ENCODE measurements at places on chromosomes 12 and 14.
A peak's percentile ranks its signal among the peaks of the same experiment; 100 is the strongest.

DNA sequence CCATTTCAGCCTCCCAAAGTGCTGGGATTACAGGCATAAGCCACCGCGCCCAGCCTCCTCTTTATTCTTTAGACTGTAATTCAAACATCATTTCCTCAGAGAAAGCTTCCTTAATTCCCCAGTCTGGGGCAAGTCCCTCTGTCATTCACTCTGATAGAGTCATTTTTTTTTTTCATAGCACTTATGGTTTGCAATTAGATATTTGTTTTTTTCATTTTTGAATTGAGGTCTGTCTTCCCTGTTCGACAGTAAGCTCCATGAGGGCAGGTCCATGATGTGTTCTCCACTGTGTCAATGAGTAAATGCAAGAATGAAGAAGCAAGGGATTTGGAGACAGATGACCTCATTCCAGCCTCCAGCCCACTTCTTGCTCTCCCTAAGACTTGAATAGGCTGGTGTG lies 12.1 kb downstream of the ASIC1 start:
- no peak for DNase-seq

- no peak for DNase-seq
These were observed 196.2 kb upstream of the C14orf180 start for GRCh38 chr14:104383088-104383995.

GRCh38 chr12:104258476-104259067 lies 43.0 kb downstream of the TXNRD1 start:
- DNase-seq: no peak

DNA sequence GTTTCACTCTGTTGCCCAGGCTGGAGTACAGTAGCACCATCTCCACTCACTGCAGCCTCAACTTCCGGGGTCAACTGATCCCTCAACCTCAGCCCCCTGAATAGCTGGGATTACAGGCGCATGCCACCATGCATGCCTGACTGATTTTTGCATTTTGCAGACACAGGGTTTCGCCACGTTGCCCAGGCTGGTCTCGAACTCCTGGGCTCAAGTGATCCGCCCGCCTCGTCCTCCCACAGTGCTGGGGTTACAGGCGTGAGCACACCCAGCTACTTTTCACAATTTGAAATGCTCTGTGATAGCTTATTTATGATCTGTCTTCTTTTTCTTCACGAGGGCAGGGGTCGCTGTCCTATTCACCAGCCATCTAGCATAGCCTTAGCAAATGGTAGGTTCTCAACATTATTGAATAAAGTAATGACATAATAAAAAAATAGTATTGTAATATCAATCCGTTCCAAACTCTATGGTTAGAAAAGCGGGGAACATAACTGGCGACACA lies 477 bp upstream of the DDX47 start:
- DNase-seq: no peak

- DNase-seq: no peak
These were observed 281.0 kb upstream of the RGS6 start for GRCh38 chr14:71651228-71651627.

GRCh38 chr14:36653413-36653812 lies 8.2 kb upstream of the PAX9 start:
- no peak for DNase-seq

DNA sequence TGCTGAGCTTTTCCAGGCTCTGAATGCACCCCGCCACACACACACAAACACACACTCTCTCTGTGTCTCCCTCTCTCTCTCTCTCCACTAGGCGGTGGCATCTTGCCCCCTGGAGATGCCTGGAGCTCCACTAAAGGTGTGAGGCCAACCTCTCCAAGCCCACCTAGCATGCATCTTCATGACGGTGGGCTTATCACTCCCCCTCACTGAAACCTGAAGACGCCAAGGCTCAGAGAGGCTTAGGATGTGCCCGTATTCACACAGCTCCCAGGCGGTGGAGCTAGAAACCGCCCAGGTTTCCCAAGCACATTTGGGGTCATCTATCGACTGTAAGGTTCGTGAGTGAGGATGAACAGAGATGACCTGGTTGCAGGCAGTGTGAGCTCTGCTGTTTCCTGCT lies 42.6 kb upstream of the BCL11B start:
- DNase-seq: no peak

- DNase-seq: no peak
These were observed 79.1 kb upstream of the HECTD1 start for GRCh38 chr14:31286456-31287293.

DNA sequence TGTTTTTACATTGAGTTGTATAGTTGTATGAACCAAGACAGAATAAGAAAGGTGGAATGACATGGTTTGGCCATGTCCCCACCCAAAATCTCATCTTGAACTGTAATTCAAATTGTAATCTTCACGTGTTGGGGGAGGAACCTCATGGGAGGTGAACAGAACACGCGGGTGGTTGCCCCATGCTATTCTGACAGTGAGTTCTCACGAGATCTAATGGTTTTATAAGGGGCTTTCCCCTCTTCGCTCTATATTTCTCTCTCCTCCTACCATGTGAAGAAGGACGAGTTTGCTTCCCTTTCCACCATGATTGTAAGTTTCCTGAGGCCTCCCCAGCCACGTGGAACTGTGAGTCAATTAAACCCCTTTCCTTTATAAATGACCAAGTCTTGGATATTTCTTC lies 25.3 kb downstream of the DDHD1 start:
- DNase-seq: no peak

- no peak for DNase-seq
These were observed 347.2 kb upstream of the DCN start for GRCh38 chr12:91529829-91530228.

DNA sequence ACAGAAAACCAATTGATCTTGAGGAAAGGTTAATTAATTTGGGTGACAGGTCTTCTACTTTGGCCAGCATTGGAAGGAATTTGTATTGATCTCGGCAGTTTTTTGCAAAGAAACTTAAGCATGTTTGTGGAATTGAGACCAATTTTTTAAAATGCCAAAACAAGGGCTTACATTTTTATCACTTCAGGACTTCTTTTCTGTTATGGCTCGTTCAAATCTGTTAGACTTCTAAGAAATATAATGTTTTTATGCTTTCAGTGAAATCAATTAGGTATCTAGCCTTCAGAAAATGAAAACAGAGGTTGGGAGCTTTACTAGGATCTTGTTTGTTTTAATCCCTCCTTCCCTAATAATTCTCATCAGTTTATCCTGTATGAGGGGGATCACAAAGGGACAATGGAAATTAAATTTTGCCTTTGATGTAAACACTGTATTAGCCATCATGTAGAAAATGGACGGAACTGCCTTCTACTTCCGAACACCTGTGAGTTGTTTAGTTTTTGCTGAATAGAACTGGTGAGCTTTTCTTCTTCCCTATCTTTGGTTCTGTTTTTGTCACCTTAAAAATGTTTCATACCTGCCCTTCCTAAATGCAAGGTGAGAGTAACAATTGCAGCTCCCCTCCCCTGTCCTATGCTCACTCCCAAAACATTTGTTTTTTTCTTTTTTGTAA lies 7.8 kb downstream of the FOXA1 start:
- no peak for DNase-seq

- DNase-seq: no peak
These were observed 158.5 kb upstream of the HMGA2 start for GRCh38 chr12:65665817-65666216.

- no peak for DNase-seq
These were observed 245.2 kb upstream of the PLEKHG7 start for GRCh38 chr12:92457458-92458180.

GRCh38 chr12:81610955-81611889 lies 147.9 kb downstream of the PPFIA2 start:
- DNase-seq: no peak

GRCh38 chr12:105025890-105026289 lies 39.8 kb downstream of the NOPCHAP1 start:
- no peak for DNase-seq

GRCh38 chr14:56754921-56755320 lies 55.4 kb downstream of the OTX2 start:
- DNase-seq: no peak

- no peak for DNase-seq
These were observed 14.9 kb downstream of the LEMD3 start for GRCh38 chr12:65184176-65184857.

DNA sequence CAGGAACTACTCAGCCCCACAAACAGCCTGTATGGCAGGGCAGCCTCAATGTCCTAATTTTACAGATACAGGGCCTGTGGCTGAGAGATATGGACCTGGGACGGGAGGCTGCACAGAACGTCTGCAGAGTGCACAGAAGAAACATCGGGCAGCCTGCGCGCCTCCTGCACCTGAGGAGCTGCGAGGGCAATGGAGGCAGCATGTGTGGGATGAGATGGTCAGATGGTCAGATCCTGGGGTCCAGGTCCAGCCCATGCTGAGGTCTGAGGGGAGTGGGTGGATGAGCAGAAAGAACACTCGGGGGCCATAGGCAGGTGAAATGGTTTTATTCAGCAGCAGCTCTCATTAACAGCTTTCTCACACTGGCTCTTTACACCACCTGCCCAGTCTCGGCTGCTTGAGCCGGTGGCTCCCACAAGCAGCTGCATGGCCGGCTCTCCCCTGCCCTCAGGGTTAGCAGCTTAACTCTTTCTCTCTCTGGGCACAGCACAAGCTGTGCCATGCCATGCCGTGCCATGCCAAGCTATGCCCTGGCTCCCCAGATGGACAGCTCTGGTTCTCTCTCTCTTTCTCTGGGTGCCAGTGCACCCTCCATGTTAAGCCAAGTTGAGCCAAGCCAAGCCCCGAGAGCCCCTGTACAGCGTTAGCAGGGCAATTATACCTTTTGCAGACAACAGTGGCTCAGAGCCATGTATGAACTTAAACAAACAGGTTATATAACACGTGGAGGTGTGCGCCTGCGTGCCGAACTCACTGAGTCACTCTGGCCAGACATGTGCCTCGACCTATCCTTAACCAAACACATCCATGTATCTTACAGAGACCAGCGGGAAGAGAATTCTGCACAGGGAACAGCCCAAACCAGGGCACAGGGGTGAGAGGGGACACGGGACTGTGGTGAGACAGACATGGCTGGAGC lies 47.6 kb downstream of the RIMBP2 start:
- no peak for DNase-seq

- DNase-seq: no peak
These were observed 770.9 kb upstream of the FOXG1 start for GRCh38 chr14:27995691-27996090.

DNA sequence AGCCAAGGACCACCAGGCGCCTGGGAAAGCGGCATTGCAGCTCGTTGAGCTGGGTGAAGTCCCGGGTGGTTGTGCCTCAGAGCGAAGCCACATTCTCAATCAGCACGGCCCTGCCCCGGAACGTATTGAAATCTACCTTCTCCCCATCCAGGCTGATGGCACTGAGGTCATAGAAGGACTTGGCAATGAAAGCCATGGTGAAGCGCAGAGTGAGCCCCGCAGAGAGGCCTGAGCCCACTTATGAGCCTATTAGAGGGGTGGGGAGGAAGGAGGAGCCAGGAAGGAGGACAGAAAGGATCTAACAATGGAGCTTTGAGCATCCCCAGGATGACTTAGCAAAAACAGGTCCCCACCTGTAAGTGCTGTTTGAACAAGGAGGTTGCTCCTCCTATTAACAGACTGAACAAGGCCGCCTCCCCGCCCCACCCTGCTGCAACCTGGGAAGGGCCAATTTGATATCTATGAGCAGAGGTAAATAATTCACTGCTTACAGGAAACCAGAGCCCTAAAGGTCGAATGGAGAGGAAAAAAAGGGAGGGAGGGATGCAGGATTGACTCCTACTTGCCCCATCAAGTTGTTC lies at the start of gene GPX2:
Gene GPX2, minus strand, starts transcription at position 215 of the 581 bp plus-strand sequence. Its CDS starts 19 bp downstream, at position 196.
- no peak for DNase-seq

DNA sequence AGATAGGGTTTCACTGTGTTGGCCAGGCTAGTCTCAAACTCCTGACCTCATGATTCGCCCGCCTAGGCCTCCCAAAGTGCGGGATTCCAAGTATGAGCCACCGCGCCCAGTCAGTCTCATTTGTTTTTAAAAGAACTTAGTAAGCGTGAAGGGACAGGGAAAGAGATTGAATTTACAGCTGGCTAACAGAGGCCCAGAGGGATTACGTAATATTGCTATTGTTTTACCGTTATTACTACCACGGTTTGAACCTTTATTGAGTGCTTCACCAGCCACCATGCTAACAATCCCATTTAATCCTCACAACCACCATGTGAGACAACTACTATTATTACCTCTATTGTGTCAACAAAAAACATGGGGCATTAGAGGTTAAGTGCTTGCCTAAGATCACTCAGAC lies 26.7 kb upstream of the BLTP3B start:
- no peak for DNase-seq

DNA sequence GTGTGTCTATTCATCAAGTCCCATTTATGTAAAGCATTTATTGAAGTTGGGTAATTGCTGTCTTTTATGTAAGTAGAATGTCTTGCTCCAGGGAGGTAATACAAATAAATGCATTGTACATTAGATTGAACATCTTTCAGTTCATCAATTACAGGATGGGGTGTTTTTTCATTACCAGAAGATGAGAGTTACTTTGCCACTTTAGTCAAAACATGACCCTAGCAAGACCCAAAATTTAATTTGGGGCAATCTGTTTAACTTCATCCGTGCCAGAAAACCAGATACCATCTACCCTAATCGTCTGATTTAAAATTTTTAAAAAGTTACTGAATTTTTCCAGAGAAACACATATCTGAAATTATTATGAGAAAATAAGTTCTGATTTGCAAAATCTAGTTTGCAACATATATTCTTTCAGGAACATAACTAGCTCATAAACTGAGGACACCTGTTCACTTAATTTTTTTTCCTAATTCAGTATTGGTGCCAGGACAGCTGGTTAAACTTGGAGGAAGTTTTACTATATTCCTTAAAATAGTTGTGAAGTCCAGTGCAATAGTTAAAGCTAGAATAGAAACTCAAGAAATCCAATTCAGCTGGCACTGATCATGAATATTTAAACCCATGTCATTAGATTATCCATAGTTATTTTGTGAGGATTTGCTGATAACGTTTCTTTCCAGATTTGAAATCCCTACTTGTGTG lies 114.5 kb downstream of the SRGAP1 start:
- DNase-seq: no peak

- DNase-seq: peak; percentile 36
These were observed 47.8 kb downstream of the CCDC88C start for GRCh38 chr14:91369628-91370445.

- no peak for DNase-seq
These were observed 670 bp downstream of the DYRK2 start for GRCh38 chr12:67649261-67649569.

GRCh38 chr14:65954942-65955341 lies 531.2 kb upstream of the CCDC196 start:
- DNase-seq: no peak

DNA sequence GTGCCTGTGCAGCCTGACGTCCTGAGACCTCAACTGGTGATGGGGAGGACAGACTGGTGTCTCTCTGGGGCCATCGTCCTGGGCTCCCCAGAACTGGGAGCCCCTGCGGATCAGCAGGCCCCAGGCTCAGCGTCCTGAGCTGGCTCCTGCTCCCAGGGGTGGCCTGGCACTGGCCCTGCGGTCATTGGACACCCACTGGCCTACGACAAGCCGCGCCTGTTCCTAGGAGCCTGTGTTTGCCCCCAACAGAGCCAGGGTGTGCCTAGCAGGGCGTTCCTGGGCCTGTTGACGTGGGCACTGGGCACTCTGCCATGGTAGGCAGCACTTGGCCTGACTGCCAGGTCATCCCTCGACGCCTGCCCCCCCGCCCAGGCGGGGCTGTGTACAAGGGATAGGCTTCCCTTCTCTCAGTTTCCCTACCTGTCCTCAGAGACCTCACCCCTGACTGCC lies 8.4 kb downstream of the ADSS1 start:
- no peak for DNase-seq
